ENCODE measurements at places on chromosomes 4 and X.

DNA sequence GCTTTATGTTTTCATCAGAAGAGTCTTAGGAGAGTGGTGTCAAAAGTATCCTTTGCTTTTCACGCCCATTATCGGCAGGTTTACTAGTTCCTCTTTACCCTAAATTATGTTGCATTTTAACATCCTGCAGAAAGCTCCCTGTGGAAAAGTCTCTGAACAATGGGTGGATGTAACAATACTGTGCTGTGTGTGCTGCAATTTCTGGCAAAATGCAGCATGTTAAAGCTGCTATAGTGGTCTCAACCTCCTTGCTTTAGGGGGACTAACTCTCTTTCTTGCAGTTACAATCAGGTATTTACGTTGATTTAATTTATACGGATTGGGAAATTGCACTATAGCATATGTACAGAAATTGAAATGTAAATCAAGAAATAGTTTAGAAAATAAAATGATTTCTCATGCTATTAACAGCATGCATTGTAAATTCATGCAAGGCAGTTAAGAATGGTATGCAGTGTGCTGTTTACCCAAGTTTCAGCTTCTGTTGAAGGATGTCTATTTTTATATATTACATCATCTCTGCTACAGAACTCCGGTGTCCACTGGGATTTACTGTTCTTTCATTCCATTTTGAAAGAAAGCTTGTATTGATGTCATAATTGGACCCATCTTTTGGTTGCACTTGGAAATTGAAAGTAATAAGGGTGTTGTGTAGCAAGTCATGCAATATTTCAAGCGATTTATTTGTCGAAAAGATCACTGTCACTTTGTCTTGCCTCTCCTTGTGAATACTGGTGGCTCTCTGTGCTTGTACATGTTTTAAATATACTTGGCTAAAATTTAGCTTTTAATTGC lies 145.7 kb downstream of the RAPGEF2 start:
- no peak for DNase-seq

DNA sequence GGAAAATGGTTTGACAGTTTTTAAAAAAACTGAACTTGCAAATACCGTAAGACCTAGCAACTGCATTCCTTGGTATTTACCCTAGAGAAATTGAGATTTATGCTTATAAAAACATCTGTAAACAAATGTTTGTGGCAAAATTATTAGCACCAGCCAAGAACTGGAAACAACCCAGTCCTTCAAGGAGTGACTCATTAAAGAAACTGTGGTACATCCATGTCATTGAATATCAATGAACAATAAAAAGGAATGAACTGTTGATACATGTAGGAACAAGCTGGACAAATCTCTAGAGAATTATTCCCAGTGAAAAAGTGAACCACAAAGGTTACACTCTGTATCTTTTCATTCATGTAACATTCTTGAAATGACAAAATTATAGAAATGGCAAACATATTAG lies 240.2 kb upstream of the ADAMTS3 start:
- no peak for DNase-seq

- DNase-seq = no peak
These were observed 265.5 kb downstream of the ARHGAP24 start for GRCh38 chr4:85740431-85740861.

- DNase-seq = no peak
These were observed 37.0 kb downstream of the GALNT7 start for GRCh38 chr4:173205656-173206055.

DNA sequence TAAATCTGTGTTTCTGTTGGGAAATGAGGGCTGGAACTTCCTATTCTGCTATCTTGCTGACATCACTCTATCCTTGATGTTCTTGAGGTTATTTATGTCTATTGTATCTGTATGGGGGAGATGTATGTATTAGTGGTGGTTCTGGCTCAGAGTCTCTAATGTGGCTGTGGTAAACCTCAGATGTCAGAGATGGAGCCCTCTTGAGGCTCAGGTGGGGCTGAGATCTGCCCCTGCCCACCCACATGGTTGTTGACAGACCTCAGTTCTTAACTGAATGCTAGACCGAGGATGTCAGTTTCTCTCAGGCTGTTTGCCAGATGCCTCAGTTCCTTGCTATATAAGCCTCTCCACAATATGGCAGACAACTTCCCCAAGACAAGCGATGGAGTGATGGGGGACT lies 3.3 kb upstream of the CPE start:
- DNase-seq = no peak

DNA sequence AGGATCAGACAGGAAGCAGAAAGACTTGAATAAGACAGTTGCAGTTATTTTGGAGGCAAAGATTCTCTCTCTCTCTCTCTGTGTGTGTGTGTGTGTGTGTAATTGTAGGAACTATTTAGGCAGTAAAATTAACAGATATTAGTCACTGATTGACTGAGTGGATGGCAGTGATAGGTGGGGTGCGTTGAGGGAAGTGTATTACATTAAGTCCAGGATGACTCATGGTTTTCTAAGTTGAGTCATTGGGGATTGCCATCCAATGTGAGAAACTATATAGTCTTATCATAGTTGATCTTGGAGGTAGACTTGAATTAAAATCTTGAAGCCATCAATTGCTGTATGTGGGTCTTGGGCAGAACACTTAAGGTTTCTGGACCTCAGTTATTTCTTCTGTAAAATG lies 75.4 kb downstream of the AR start:
- no peak for DNase-seq

- DNase-seq = no peak
These were observed 2277.7 kb upstream of the AGA start for GRCh38 chr4:179719766-179720450.

DNA sequence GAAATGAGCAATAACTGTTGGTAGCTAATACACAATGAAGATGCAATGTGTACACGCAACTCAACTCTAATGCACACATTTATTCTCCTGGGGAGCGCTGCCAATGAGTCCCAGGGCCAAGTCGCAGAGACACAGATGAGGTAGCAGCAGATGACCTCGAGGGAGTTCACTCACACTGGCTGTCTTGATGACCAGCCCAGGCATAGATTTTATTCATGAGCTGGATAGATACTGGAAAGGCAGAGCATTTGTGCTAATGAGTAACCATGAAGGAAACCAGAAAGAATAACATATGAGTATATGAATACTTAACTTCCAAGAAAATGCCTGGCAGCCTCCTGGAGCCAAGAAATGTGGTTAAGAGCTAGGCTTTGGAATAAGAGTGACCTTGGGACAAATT lies 42.3 kb downstream of the RASL11B start:
- no peak for DNase-seq

GRCh38 chr4:65021737-65022136 lies 612.5 kb upstream of the TECRL start:
- no peak for DNase-seq

- no peak for DNase-seq
These were observed 774 bp downstream of the ZCCHC4 start for GRCh38 chr4:25313201-25313895.

GRCh38 chrX:108438110-108438623 lies at the start of gene COL4A6:
TSS of gene COL4A6 (minus strand) at chrX:108438422. CDS start at chrX:108438196, 226 bp downstream.
- DNase-seq = no peak

- DNase-seq = no peak
These were observed 161.8 kb downstream of the NAA11 start for GRCh38 chr4:79163981-79164490.

DNA sequence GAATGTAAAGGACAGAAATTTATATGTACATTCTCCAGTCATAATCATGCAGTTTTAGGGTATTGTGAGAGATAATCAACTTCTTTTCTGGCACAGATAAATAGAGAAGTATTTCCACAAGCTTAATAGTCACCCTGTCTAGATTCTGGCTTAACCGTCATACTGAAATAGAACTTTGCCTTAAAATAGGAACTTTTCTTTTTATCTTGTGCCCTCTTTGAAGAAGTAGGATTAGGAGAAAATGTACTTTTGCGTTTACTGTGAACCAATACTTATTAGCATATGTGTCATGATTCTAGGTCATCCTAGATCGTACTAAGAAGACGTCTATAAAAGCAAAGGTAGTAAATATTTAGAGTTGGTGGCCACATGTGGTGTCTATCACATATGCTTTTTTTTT lies 95.4 kb downstream of the NFKB1 start:
- DNase-seq = no peak

DNA sequence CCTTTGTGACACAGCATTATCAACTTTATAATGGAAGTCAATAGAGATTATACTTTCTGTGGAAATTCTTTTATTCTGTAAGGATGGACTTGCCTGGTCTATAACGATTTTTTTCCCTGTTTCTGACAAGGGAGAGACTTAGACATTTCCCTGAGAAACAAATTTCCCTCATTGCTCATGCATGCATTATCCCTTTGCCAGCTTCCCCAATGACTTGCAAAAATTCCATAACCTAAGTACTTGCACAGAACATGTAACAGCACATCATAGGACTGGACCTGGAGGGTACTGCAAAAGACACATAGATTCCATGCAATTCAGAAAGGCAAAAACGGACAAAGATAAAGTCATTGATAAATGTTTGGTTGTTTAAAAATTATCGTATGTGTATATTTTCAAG lies 166.7 kb downstream of the FHIP1A start:
- no peak for DNase-seq

GRCh38 chr4:164438321-164438720 lies 315.6 kb upstream of the SMIM31 start:
- DNase-seq = no peak

- DNase-seq = no peak
These were observed 57.0 kb upstream of the TBC1D14 start for GRCh38 chr4:6852582-6852981.

DNA sequence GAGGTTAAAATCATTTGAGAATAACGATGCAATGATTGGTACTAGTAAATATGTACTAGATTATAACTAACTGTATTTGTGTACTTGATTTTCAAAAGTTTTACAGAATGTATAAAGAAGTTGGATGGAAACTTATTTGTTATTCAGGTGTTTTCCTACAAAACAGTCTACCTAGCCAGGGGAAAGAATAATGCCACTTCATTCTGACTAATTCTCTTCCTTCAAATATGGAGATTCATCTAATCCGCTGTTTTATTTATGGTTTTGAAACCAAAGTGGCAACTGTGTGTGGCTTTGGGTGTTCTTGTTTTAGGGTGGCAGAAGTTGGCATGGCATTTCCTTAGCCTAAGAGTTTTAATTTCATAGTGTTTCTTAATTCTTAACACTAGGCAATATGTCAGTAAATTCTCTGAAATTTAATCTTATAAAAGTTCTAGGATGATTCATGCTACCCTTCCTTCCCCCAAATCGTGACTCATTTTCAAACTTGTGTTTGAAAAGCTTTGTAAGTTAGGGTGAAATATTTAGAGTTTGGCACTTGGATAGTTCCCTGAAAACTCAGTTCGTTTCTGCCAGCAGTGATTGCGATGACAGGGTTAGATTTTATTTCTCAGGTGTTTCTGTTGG lies 62.6 kb downstream of the DCLK2 start:
- no peak for DNase-seq

DNA sequence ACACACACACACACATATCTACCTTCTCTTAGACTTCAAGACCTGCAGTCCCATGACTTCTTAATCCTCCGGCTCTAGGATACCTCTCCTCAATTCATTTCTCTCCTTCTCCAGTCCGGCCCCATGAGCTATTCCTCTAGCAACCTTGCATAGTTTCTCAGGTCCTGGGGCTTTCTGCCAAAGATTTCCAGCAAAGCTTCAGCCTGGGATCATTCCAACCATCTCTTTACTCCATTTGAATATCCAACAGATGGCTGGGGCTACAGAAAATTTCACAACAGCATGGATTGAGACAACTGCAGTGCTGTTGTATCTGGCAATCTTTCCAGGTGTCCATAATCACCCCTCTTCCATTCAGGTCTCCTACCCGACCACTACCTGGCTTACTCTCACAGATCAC lies 184.1 kb downstream of the DCHS2 start:
- DNase-seq = no peak

DNA sequence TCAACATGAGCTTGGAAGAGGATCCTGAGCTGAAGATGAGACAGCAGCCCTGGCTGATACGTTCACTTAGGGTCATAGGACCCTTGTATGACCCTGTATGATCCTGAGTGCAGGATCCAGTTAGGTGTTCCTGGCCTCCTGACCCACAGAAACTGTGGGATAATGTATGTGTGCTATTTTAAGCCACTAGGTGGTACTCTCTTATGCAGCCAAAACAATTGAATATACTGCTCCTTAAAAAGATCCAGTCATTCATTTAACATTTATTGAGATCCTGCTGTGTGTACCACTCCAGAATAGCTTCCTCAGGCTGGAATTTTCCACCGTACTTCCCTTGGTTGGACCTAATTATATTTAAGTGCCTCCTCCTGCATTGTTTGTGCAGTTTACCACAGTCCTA lies 167.1 kb downstream of the AMELX start:
- no peak for DNase-seq

- DNase-seq = no peak
These were observed 157.1 kb upstream of the DGKK start for GRCh38 chrX:50627696-50628095.

DNA sequence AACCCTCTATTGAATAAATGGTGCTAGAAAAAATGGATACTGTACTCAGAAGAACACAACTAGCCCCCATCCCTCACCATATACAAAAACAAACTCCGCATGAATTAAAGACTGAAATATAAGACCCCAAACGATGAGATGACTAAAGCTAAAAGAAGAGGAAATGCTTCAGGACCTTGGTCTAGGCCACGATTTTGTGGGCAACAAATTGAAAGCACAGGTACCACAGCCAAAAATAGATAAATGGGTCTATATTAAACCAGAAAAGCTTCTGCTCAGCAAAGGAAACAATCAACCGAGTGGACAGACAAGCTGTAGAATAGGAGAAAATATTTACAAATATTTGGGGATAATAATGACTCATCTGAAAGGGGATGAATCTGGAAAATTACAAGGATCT lies 86.4 kb upstream of the DHRSX start:
- no peak for DNase-seq

DNA sequence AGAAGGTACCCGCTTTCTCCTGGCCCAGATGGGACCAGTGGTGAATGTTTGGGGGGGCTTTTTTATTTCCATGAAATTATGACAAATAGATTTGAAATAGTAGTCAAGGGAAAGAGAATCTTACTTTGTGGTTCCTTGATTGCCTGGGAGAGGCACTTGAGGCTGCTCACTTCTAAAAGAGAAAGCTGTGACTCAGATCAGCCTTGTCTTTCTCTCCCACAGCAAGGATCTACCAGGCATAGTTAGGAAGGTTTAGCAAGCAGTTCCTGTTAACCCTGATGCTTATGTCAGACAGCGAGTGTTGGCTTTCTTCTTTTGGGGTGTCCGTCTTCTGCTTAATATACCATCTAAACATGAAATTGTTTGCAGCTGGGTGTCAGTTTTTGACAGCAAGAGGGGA lies 114.5 kb downstream of the TSPAN7 start:
- no peak for DNase-seq

GRCh38 chrX:17820100-17820499 lies 41.0 kb downstream of the RAI2 start:
- no peak for DNase-seq

DNA sequence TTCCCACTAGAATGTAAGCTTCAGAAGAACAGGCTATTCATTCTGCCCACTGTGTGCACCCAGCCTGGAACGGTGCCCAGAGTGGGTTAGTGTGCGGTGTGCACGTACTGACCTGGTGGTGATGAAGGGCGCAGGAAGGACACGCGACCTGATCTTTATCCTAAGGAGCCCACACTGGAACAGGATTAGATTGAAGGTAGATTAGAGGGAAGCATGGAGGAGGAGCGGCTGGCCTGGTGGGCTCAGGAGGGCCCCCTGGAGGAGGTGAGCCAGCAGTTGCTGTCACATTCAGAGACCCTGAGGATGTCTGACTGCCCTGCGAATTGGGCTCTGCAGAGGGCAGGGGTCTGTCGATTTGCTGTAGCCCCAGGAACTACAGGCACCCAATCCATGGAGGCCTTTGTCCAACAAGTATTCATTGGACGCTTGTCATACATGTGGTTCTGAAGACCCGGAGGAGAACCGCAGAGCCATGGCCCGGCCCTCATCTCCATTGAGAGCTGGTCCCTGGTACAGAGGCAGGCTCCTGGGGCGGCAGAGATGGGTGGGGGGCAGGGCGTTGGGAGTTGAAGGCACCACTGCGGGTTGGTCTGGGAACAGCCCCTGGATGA lies 73.2 kb downstream of the HTRA3 start:
- no peak for DNase-seq

Data from stimulated activated CD4-positive, alpha-beta T cell treated with anti-CD3 and anti-CD28 coated beads, Interleukin-12 subunit alpha, Interleukin-12 subunit beta, amount 100 ng/mL, for 48 hours (primary cell).